Stimulated activated CD8-positive, alpha-beta memory T cell treated with anti-CD3 and anti-CD28 coated beads, Interleukin-4, amount 100 ng/mL, for 24 hours (primary cell): ENCODE measurements at places on chromosomes 12 and 14.
A peak's percentile ranks its signal among the peaks of the same experiment; 100 is the strongest.

DNA sequence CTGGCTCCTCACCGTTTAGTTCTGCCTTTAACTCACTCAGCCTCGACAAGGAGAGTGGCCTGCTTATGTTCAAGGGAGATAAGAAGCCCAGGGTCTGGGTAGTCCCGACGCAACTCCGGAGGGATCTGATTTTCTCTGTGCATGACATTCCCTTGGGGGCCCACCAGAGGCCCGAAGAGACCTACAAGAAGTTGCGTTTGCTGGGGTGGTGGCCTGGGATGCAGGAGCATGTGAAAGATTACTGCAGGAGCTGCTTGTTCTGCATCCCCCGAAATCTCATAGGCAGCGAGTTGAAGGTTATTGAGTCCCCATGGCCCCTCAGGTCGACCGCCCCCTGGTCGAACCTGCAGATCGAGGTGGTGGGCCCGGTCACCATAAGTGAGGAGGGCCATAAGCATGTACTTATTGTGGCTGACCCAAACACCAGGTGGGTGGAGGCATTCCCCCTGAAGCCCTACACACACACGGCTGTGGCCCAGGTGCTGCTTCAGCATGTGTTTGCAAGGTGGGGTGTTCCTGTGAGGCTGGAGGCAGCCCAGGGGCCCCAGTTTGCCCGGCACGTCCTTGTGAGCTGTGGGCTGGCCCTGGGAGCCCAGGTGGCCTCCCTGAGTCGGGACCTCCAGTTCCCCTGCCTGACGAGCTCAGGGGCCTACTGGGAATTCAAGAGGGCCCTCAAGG is 13.1 kb downstream of the CBLN3 start:
- no peak for DNase-seq

DNA sequence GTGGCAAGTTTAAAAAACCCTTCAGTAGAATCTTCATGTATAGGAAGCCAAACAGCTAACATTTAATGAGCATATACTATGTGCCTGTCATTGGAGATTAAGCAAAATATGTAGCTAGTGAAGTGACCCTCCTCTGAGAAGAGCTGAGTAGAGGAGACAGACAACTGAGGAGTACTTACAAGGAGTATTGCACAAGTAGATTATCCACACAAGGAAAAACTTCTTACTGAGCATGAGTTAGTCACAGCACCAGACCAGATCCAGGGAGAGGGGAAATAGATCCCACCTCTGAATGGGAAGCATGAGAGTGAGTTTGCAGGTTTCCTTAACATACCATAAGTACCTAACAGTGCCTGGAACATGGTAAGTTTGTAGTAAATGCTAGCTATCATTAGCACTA is 33.0 kb downstream of the FRMD6 start:
- no peak for DNase-seq

- no peak for DNase-seq
Observed at GRCh38 chr12:112096070-112096469, 12.5 kb downstream of the NAA25 start.

GRCh38 chr12:71439613-71440344 is at the start of gene LGR5:
Gene LGR5, plus strand, starts transcription at chr12:71439798. Its CDS starts 283 bp downstream, at chr12:71440081.
- no peak for DNase-seq

- no peak for DNase-seq
Observed at GRCh38 chr14:71273366-71273765, 366.1 kb downstream of the PCNX1 start.

DNA sequence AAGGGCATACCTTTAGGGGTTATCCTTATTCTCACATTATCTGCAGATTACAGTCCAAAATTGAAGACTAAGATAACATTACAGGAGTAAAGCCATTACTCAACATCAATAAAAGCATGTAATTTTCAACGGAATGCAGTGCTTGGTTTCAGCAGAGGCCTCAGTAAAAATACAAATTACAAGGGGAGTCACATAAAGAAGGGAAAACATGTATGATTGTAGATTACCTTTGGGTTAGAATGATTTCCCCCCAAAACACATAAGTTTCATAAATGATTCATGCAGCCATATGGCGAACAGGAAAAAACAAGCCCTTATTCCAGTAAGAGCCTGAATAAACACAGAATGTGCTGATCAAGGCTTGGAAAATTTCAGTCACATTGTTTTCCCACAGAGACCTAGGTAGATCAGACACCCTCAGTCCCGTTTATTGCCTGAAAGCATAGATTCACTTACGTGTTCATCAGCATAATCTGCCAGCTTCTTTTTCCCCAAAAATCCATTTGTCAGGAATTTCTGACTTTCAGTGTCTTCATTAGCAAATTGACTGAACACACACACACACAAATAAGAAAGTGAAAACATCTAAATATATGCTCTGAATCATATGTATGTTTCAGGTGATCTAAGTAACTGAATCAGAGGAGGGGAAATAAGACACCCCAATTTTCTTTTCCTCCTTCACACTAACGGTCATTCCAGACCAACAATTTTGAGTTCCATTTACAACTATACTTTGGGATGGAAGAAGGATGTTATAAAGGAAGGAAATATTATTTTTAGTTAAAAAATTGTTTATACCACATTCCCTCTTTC is 37.5 kb downstream of the SLC38A4 start:
- DNase-seq, result no peak

DNA sequence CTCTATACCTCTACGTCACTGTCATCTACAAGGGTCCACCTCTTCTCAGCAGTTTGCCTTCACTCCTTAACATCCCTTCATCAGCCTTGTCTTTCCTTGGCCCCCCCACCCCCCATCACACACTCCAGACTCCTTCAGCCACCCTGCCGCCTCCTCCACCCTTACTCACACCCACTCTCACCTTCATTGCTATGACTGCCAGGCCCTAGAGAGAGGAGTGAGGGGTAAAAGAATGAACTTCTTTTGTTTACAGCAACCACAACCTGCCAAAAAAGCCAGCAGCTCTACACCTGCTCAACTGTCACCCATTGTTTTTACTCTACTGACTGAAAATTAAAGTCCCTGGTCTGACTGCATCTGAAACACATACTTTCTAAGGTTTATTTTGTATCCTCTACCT is 112.8 kb downstream of the DUSP6 start:
- no peak for DNase-seq

- no peak for DNase-seq
Observed at GRCh38 chr12:29427964-29428363, 47.0 kb upstream of the ERGIC2 start.

- DNase-seq, result no peak
Observed at GRCh38 chr12:95099270-95099790, 25.9 kb upstream of the NR2C1 start.

DNA sequence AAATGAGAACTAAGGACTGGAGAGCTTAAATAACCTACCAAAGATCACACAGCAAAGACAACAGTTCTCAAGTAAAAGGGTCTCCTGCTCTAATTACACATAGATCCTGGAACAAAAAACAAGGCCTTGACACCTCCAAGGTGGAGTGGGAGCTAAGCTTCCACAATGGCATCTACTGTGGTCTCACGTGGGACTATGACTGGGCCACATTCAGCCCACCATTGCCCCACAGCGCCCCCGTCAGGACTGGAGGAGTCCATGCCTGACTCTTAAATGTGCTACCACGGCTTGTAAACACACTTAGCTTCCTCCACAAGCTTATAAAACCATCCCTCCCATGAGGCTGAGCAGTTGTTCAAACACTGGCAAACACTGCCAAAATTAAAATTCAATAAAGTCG is 88.5 kb downstream of the GCH1 start:
- DNase-seq, result peak; percentile 9

- no peak for DNase-seq
Observed at GRCh38 chr12:108302403-108303311, 36.5 kb downstream of the CMKLR1 start.

- DNase-seq, result no peak
Observed at GRCh38 chr14:103124501-103125001, 1.3 kb downstream of the TNFAIP2 start.

GRCh38 chr12:109753054-109753401 is 39.4 kb downstream of the FAM222A start:
- no peak for DNase-seq
